Occipital lobe (tissue), 3 donors: ENCODE measurements at places on chromosomes 3 and 15. TPM values are rescaled to one million over a fixed set of nuclear protein-coding genes. Genes with fewer than 3 reads are reported as not detected.

GRCh38 chr3:67059443-67059842, 61.3 kb downstream of the KBTBD8 start:
- DNase-seq: no peak

The CHRD gene
- total RNA-seq: 11.4 TPM

The CADPS gene
- 206 TPM for total RNA-seq

The ATP6V1A gene
- total RNA-seq: 218 TPM
